ENCODE measurements at places on chromosomes 3 and 15. TPM values are rescaled to one million over a fixed set of nuclear protein-coding genes. Genes with fewer than 3 reads are reported as not detected.

DNA sequence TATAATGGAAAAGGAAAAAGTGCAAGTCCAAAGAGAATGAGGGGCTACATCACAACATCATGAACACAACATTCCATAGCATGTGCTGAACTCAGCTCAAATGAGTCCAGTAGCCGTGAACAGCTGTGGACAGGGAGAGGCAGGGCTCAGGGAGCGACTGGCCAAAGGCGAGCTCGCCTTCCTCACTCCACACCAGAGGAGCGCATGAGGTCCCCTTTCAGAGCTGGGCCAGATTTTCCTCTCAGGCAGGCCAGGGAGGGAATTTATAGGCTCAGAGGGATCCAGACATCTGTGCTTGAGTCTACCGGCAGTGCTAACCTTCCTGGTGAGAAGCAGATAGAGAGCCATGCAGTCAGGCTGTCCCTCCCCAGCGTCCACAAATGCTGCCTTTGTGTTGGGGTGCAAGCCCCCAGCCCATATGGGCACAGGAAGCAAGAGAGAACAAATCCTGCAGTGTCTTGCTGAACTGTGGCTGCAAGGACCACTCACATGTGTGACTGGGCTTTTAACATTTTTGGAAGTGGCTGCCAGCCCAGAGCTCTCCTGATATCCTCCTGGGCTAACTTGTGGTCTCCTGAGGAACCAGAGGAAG lies 32.5 kb downstream of the ARHGEF3 start:
- DNase-seq: no peak
- peaks cover 3% of the 10 kb centered on the region for H3K4me1 ChIP-seq
- H3K4me3 ChIP-seq: no peak overlapping the region

GRCh38 chr15:101506491-101506890 lies 17.0 kb upstream of the PCSK6 start:
- H3K27me3 ChIP-seq: no peaks in the 10 kb centered on the region
- H3K36me3 ChIP-seq: no peaks in the 10 kb centered on the region
- no peak overlapping the region for H3K27ac ChIP-seq
- DNase-seq: no peak

DNA sequence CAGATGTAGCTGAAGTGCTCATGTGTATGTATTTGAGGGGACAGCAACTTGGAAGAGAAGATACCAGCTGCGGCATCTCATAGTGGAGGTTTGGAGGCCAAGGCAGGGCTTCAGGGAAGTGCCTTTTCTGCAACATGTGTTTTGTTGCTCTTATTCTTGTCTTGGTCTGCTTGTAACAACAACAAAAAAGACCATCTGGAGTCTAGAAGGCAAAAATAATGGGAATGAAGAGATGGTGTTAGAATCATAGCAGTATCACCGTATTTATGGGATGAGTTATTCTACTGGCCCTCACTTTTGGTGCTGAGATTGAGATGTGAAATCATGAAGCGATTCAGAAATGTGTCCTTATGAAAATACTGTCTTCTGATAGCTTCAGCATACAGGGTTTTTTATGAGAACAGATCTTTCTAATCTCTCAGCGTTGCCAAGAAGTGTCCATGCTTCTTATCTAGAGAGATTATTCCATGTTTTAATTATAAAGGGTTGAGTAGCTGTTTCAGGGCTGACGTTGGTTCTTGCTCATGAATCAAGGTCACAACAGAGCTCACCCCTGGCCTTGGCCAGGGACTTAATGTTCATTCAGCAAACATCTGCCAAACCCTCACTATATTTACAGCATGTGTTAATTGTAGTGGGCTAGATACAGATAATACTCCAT lies 58.0 kb downstream of the ITPR1 start:
- no peaks in the 10 kb centered on the region for H3K27me3 ChIP-seq
- H3K36me3 ChIP-seq: no peaks in the 10 kb centered on the region
- no peak overlapping the region for H3K4me3 ChIP-seq
- no peak for DNase-seq
- H3K4me1 ChIP-seq: no peaks in the 10 kb centered on the region

DNA sequence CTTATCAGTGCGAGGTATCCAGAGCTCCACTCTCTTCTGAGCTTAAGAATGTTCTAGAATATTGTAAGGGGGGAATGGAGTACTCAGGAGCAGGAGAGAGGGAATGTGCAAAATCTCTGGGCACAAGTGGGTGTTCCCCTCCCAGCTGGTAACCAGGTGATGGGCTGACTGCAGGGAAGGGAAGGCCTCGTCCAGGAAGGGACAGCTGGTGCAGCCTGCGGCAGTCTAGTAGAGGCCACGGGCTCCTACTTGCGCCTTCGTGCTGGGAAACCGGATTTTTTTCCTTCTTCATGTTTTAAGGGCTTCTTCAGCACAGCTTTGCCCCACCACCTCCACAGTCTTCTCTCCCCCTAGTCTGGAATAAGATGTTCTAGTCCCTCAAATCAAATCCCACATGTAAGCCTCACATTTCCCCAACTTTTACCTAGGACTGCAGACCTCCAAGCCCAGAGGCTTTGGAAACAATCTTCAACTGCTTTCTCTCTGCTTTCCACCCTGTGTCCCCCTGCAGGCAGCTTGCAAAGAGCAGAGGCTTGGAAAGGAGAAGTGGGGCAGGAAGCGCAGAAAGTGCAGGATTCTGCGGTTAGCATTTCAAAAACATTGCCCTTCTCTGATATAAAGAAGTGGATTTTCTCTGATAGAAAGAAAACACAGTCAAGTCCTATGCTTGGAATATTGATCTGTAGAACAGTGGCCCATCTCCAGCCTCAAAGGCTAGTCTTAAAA lies 11.9 kb upstream of the CGNL1 start:
- DNase-seq: no peak
- no peak overlapping the region for H3K4me3 ChIP-seq
- no peaks in the 10 kb centered on the region for H3K27me3 ChIP-seq
- no peaks in the 10 kb centered on the region for H3K36me3 ChIP-seq

GRCh38 chr3:112124907-112125607 lies 8.0 kb downstream of the GCSAM start:
- H3K36me3 ChIP-seq: no peaks in the 10 kb centered on the region
- no peak overlapping the region for H3K27ac ChIP-seq
- no peak for DNase-seq
- peaks cover 12% of the 10 kb centered on the region for H3K4me1 ChIP-seq

DNA sequence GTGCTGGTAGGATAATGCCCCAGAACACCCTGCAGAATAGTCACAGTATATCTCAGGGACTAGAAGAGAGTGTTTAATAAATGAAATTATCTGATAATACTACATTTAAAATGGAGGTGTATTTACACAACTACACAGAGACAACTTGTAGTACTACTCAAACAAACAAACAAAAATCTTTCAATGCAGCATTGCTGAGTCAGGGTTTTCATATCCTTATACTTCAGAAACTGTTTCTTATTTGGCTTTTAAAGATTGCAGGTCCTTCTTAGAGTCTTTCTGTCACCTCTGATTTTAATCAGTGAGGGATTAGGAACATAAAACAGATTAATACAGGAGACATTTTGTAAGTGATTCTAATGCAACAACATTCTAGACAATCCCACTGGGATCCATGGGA lies 57.4 kb downstream of the EPHA3 start:
- no peak overlapping the region for H3K4me3 ChIP-seq
- no peaks in the 10 kb centered on the region for H3K4me1 ChIP-seq
- DNase-seq: no peak
- no peaks in the 10 kb centered on the region for H3K27me3 ChIP-seq
- H3K36me3 ChIP-seq: no peaks in the 10 kb centered on the region
- no peak overlapping the region for H3K27ac ChIP-seq

GRCh38 chr15:68410466-68411342 lies 21.3 kb downstream of the ITGA11 start:
- no peaks in the 10 kb centered on the region for H3K36me3 ChIP-seq
- no peak overlapping the region for H3K4me3 ChIP-seq
- H3K4me1 ChIP-seq: no peaks in the 10 kb centered on the region
- no peak overlapping the region for H3K27ac ChIP-seq

GRCh38 chr3:171239757-171240503 lies 213.4 kb upstream of the SLC2A2 start:
- no peak for DNase-seq
- H3K4me3 ChIP-seq: no peak overlapping the region
- no peak overlapping the region for H3K27ac ChIP-seq

DNA sequence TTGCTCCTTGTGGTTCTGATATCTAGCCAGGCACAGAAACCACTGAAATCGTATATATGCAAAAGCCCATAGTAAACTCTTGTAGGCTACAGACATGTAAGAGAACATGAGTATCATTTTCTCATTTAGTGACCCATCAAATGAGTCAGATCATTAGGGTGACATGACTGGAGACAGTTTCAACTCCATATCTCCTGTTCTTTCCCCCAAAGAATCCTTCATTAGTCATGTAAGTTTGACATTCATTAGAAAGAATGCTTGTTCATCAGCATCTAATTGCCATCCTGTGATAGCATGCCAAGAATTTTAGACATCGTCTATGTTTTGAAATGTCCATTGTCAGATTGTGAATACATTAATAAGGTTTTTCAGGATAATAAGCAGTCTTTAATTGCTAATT lies 264.9 kb upstream of the TPM1 start:
- no peaks in the 10 kb centered on the region for H3K27me3 ChIP-seq
- H3K4me1 ChIP-seq: peaks cover 5% of the 10 kb centered on the region
- no peak overlapping the region for H3K4me3 ChIP-seq
- no peak for DNase-seq
- H3K27ac ChIP-seq: no peak overlapping the region

DNA sequence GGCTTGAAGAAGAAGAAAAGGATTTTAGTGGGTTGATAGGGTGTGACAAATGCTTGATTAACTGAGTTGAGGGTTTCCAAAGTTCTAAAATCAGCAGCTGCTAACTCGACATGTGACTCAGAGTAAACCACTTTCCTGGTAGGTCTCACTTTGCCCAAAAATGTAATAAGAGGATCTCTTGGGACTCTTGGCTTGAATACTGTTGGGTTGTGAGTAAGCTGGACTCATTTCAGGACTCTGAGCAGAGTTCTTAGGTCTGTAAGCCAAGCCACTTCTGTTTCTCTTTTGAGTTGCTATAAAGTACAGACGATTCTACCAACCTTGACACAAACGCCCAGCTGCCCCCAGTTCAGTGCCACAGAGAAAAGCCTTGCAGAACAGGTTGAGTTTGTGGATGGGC lies 241.1 kb downstream of the ZNF621 start:
- H3K4me3 ChIP-seq: no peak overlapping the region
- no peaks in the 10 kb centered on the region for H3K27me3 ChIP-seq
- H3K4me1 ChIP-seq: no peaks in the 10 kb centered on the region
- no peak for DNase-seq
- no peak overlapping the region for H3K27ac ChIP-seq

DNA sequence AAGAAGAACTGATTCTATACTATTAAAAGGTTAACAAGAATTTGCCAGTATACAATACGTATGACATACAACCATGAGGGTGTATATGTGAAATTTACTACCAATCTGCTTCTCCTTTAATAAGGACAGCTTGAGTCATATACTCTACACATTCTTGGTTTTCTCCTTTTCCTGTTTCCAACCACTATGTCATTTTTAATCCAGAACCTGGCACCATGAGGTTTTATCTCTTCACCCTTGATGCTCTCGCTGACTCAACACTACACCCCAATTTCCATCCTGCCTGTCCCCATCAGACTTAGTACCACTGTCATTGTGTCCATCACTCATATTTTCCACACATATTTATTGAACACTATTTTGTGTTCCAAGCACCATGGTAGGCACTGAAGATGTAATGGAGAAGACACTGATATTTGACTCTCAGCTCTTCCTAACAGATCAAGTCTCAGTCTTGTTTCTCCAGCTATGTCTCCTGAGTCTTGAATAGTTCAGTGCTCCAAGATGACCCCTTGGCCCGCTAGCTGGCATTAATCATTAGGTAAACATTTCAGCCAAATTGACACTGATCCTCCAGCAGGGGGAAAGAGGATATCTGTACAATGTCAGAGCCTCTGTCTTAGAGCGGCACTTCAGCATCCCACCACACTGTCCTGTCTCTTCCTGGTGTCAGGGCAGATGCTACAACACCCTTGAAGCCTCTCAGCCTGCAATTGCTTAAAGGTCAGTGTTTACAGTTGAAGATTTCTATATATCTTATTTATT lies 11.2 kb upstream of the COL8A1 start:
- H3K27ac ChIP-seq: no peak overlapping the region
- H3K27me3 ChIP-seq: no peaks in the 10 kb centered on the region
- no peaks in the 10 kb centered on the region for H3K4me1 ChIP-seq

DNA sequence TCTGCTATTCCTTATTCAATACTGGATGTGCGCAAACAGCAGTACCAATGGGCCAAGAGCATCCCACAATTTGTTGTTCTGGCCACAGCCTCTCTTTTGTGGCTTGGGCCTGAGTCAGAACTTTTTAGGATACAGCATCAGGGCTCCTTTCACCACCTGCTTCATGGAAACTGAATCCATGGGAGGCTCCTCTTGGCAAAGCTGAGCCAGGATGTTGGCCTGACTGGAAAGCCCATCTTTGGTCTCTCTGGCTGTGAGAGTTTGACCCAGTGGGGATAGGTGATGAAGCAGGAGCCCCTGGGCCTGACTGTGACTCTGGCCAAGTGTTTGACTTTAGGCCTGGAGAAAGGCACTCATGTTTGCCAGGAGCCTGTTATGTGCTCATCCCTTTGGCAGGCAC lies 27.6 kb downstream of the IL16 start:
- H3K4me1 ChIP-seq: no peaks in the 10 kb centered on the region
- no peak overlapping the region for H3K27ac ChIP-seq
- no peak overlapping the region for H3K4me3 ChIP-seq
- no peak for DNase-seq
- no peaks in the 10 kb centered on the region for H3K27me3 ChIP-seq

DNA sequence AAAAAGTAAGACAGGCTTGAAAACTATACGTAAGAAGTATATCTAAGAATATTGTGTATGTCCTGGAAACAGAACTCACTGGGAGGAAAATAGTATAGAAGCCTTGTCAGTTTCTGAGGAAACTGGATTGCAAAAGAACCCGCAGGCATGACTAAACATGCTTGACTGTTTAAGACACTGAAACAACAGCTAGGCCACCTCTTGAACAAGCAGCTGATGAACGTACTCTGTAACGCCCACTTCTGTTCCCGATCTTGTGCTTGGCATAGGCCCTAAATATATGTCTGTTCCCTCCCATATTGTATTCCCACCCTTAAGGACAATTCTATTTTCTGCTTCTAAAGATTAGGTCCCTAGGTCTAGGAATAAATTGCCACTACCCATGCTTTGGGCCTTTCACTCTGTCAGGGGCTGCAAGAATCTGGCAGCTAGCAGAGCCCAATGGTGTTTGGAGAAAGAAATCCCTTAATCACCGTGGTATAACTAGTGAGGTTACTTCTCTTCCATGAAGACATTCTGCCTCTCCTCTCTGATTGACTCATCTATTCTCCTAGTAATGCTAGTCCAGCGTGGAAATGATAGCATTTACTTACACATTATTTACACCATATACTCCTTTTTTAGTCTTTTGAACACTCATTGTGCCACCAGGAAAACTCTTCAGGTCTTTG lies 46.2 kb downstream of the CD200 start:
- DNase-seq: no peak
- H3K4me1 ChIP-seq: peaks cover 2% of the 10 kb centered on the region
- H3K36me3 ChIP-seq: no peaks in the 10 kb centered on the region
- H3K27me3 ChIP-seq: no peaks in the 10 kb centered on the region
- H3K4me3 ChIP-seq: no peak overlapping the region

GRCh38 chr3:69385123-69385722 lies 665 bp downstream of the FRMD4B start:
- DNase-seq: no peak
- H3K4me1 ChIP-seq: no peaks in the 10 kb centered on the region
- H3K27me3 ChIP-seq: no peaks in the 10 kb centered on the region
- H3K36me3 ChIP-seq: no peaks in the 10 kb centered on the region
- H3K27ac ChIP-seq: no peak overlapping the region

Gene C2CD4A
- total RNA-seq: 16.1 TPM

Gene PAQR5
- 9.4 TPM for total RNA-seq

Gene ZNF80
- not detected for total RNA-seq

Gene ZCWPW2
- total RNA-seq: 1.1 TPM

Gene TMED3
- 52.7 TPM for total RNA-seq

Gene PLA2G4D
- 0.09 TPM for total RNA-seq

Gene GLT8D1
- 21.9 TPM for total RNA-seq

Gene CP
- 2.0 TPM for total RNA-seq

Gene POC1A
- 0.86 TPM for total RNA-seq

Gene PRRT3
- 2.1 TPM for total RNA-seq

Gene SKOR1
- total RNA-seq: 0.42 TPM

All from pancreas (tissue), 10 donors.